ENCODE measurements at places on chromosomes 3 and 15.

DNA sequence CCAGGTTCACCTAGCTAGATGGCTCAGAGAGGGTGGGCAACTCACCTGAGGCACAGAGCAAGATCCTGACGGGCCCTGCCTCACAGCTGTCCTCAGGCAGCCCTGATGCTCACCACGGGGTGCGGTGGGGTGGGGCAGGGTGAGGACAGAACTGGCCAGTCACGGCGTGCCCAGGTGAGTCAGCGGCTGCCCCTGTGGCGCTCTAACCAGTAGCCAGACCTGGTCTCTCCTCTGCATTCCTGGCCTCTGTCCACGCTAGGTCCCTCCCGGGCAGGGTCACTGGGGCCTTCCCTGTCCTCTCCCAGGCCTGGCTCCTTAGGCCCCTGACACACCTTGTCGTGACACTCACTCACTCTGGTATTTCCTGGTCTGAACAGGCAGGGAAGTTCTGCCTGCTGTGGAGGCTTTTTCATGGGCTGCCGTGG lies 901 bp downstream of the ALS2CL start:
- DNase-seq = peak; percentile 72

DNA sequence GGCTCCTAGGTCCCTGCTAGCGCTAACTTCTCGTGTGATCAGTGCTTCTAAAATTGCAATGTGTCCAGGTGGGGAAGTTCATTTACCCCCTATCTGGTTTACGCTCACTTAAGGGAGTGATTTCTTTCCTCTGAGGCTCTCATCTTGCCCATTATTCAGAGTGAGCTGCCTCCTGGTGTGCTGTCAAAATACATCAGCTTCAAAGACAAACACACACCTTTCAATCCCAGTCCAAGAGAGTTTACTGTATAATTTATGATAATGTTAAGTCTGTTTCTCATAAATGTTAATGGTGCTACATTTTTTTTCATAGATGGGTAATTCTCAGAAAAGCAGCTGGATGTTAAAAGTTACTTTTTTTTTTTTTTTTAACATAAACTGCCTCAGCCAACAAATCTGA lies 112.3 kb downstream of the RORA start:
- DNase-seq = peak; percentile 64

DNA sequence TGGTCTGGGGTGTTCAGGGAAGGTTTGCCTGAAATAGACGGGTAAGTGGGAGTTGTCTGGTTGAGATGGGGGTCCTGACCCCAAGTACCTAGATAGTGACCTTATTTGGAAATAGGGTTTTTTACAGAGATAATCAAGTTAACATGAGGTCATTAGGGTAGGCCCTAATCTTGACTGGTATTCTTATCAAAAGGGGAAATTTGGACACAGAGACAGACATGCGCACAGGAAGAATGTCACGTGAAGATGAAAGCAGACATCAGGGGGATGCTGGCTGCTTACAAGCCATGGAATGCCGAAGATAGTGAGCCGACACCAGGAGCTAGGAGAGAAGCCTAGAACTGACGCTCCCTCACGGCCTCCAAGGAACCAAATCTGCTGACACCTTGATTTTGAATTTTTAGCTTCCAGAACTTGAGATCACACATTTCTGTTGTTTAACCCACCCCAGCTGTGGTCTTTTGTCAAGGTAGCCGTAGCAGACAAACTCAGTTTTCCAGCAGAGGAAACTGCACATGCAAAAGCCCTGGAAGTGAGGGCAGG lies 17.1 kb downstream of the BHLHE40 start:
- no peak for DNase-seq

DNA sequence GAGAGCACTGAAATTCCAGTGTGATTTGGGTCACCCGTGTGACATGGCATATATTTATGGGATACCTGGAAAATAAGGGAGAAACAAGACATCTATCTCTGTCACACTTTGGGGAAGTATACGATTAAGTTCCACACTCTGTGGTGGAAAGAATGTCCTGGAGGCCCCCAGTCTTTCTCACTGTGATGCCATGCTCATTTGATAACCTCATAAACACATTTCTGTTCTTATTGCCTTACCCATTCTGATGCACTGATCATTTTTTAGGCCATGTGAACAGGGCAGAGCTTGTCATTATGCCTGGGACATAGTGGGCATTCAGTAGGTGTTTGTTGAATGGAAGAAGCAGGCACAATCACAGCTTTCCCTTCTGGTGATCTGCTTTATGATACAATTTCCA lies 349.4 kb upstream of the TPRG1 start:
- no peak for DNase-seq

GRCh38 chr15:36591536-36592411 lies 12.3 kb downstream of the CDIN1 start:
- DNase-seq = no peak

DNA sequence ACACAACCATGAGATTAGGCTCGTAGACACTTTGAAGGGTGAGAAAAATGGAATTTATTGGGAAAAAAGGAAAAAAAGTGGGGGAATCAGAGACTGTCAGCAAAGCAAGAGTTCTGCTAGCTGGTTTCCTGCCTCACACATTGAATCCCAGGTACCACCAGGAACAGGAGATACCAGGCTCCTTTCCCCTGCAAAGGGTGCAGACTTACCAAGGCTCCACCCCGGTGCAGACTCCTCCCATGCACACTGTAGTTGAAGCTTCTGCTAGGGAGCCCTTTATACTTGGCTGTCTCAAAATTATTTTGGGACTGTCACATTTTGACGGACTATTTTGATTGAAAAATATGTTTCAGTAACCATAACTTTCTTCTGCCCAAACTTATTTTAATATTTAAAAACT lies 819.9 kb upstream of the GBE1 start:
- no peak for DNase-seq

DNA sequence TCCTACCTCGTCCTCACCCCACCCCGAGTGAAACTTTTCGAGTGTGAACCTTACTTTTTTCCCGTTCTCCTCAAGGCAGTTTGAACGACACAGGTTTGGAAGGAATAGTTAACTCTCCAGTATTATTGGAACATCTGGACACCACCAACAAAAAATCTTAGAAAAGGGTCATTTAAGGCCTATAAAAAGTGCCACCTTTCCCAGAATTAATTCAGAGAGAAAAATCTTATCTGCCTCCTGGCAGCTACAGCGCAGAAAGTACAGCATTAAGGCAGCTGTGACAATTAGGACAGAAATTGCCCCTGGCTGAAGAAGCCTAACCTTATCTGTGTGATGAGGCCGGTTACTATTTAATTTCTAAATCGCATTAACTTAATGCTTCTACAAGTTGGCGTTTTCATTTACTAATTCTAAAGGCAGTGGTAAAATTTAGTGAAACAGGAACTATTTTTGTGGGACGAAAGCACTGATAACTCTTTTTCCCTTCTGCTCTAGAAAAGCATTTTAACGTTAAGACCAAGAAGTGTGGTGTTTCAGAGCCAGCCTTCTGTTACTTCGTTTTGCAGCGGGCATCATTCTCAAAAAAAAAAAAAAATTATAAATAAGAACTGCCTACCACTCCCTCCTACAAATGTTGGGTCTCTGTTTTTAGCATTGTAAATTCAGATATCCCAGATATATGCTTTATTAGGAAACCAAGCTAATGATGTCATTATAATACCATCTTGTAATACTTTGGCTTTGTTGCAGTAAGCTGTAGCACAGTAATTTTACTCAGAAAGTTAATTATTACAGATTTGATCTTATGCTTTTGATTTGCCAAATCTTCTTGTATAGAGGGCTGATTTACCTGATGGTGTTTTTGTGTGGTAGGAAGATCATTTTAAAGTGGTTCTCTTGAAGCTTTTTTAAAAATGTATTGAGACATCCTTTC lies 1.4 kb downstream of the ATP11B start:
- peak; percentile 38 for DNase-seq

DNA sequence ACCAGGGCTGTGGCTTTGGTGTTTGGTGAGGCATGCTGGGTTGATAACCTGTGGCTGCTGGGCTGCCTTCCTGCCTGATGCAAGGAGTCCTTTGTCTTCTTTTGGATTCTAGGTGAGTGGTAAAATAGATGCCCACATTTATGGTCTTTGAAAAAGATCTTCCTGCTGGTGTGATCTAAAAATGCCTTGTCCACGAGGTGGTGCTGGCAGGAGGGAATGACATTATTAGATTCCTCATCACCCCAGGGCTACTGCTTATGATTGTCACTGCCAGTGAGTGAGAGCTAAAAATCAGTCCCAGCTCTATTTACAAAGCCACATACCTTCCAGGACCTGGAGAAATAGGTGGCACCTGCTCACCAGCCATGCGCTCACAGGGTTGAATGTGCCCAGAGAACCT lies 355.5 kb upstream of the ROPN1 start:
- DNase-seq = peak; percentile 94

- DNase-seq = no peak
Observed at GRCh38 chr15:69906256-69907185, 191.2 kb downstream of the TLE3 start.

- DNase-seq = no peak
Observed at GRCh38 chr3:21750831-21751391, at the start of gene ZNF385D. Gene ZNF385D, minus strand, starts transcription at chr3:21751210. Its CDS starts 294 bp downstream, at chr3:21750916.

DNA sequence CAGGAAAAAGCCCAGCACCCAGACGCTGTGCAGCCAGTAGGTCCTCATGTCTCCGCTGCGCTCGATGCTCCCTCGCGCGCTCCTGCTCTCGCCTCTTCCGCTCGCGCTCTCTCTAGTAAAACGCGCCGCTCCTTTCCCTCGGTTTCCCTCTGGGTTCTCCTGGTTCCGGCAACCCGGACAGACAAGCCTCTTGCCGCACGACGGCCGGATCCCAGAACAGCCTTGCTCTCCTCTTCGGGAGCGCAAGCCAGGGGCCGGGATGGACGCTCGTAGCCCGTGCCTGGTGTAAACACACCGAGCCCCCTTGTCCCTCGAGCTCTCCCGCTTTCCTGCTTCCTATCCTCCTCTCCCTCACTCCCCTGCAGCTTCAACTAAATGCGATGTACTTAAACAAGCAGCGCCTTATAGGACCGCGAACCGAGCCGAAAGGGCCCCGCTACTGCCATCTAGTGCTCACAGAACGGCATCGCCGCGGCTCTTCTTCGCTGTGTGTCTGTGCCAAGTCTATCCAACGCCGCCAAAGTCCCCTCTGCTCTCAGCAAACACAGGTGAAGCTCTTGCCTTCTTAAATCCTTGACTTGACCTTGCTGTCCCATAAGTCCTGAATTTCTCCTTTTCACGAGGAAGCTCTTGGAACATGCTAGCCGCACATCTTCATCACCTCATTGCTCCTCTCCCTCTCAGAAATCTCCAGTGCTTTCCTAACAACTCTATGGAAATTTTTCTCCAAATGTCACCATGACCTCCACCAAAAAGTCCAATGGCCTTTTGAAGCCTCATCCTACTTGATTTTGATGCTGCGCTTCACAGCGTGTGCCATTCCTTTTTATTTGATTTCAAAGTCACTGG lies 1037.2 kb downstream of the IGSF11 start:
- peak; percentile 76 for DNase-seq

DNA sequence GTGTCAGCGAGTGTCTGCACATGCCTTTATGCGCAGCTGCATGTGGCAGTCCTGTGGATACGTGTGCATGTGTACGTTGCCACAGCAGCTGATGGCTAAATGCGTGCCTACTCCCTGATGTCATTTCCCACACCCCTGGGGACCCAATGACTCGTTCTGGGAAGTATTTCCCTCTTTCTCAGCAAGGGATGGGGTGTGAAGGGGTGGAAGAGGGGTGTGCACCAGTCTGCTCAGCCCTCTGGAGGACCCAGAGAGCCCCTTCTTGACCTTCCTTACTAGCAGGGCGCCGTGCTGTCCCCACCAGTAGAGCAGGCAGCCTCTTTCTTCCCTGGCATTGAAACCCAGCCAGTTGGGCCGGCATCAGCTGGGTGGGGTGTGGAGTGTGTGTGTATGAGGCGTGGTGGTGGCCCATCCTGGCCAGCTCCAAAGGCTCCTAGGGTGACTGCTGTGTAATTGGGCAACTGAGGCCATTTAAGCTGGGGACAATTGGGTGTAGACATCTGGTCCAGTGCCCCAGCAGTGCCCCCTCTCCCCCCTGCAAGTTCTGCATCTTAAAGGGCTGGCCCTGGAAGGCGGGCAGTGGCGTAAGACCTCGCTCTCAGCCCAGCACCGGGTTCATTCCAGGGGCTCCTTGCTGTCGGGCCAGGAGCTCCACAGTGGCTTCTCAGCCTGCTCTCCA lies 19.2 kb downstream of the SNX33 start:
- peak; percentile 2 for DNase-seq

GRCh38 chr15:82862886-82863285 lies 53.5 kb downstream of the WHAMM start:
- DNase-seq = no peak

DNA sequence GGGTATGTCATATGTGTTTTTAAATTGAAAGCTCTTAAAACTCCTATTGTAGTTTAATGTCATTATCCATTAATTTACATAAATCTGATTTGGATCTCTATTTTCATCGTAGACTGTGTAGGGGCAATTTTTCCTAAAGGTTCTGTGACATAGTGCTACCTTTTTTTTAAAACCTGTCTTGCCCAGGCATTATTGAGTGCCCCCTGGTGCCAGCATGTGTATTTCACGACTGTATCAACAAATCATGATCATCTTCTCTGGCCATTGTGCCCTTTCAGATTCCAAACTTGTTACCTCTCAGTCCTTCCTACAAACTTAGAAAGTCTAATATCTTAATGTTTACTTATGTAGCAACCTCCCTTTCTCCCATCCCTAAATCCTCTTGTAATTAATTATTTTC lies 97.2 kb upstream of the FLNB start:
- DNase-seq = peak; percentile 5

DNA sequence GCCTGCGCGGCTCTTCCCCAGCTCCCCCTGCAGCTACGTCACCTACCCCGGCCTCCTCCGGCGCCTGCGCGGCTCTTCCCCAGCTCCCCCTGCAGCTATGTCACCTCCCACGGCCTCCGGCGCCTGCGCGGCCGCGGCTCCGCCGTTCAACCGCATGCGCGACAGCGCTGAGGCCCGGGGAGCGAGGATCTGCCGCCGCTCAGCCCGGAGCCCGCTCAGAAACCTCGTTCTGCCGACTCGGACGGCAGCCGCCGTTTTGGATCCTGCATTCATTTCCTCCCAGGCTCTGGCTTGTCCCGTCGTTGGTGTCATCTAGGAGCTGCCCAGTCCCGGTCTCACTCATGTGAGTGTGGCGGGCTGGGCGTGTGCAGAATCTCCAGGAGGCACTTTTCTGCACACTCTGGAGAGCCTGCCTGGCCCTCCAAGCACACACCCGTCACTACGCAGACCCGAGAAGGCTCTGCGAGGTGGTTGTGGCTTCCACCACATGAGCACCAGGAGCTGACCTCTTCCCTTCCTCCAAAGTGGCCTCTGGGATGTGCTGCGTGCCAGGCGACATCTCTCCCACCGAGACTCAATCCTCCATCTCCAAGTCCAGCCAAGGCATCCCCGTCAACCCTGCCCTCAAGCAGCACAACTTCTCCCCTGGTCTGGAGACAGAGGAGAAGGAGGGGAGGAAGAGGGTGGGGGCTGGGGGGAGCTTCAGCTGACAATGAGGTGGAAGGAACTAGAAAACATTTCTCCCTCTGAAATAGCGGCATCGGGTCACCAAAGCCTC lies 165.3 kb downstream of the CHSY1 start:
- no peak for DNase-seq

DNA sequence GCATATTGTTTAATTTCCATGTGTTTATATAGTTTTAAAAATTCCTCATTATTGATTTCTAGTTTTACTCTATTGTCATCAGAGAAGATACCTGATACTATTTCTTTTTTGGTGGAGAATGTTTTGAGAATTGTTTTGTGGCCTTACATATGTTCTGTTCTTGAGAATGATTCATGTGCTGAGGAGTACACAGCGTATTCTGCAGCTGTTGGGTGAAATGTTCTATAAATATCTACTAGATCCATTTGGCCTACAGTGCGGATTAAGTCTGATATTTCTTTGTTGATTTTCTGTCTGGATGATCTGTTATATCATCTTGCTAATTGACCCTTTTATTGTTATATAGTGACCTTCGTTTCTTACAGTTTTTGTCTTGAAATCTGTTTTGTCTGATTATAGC lies 109.7 kb downstream of the UBE2E2 start:
- peak; percentile 5 for DNase-seq

- no peak for DNase-seq
Observed at GRCh38 chr3:7193269-7193668, 332.4 kb downstream of the GRM7 start.
